ENCODE measurements at places on chromosomes 5 and 9.

- DNase-seq, result no peak
Observed at GRCh38 chr9:135240222-135240621, 152.8 kb downstream of the OLFM1 start.

DNA sequence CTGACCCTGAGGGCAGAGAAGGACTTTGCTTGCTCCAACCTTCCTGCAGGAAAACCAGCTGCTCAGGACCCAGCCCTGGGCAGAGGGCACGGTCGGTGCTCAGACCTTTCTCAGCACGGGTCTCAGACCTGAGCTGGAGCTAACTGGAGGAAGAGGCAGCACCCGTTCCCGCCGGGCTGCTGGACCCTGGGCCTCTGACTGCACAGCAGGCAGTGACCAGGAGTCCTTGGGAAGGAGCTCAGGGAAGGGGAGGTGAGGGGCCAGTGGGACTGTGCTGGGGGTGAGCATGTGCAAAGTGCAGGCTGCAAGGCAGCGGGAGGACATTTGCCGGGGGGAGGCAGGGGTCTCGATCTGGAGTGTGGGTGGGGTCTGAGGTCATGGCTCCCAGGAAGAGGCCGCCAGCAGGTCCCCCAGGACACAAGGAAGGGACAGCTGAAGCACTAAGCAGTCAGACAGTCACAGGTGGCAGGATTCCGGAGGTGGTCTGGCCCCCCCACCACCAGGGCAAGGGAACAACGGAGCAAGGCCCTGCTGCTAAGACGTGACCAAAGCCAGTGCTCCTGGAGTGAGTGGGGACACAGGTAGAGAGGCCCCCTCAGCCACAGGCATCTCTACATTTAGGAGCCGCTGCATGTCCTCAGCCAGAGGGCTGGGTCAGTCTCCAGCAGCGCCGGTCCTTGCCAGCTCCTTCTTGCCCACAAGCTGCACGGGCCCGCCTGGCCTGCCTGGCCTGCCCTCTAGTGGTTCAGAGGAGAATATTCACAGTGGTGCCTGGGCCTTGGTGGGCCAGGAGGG, 4.8 kb upstream of the DPM2 start:
- no peak for DNase-seq

DNA sequence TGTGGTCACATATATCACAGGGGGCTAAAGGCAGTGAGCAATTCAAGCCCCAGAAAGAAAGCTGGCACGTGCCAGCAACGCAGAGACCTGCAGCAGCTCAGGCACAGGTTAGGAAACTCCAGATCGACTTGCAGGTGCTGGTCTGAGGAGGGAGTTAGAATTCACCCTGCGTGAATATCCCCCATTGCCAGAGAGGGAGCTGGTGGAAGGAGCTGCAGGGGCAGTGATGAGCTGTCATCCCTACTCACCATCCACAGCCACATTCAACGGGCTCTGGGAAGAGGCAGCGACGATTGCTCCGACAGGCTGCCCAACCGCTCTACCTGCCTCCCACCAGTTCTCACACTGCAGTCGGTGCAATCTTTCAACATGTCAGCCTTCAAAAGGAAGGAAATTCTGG, 40.8 kb upstream of the CLK4 start:
- DNase-seq, result no peak

- no peak for DNase-seq
Observed at GRCh38 chr5:2909035-2909434, 157.6 kb upstream of the IRX2 start.

DNA sequence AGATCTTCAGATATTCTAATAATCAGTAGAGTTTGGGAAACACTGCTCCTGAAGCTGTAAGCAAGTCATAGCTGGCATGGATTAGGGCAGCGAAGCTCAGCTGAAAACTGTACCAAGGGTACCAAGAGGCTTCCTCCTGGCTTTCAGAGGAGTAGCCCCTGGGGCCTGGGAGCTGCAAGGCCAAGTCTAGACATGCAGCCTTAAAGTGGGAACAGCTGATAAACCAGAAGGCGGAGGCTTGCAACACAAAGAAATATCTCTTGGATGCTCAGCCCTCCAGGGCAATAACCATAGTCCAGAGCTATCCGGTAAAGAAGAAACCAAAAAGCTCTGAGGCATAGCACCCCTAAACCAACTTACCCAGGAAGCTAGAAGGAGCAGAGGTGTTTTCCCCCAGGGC, 51.5 kb downstream of the MRPS30 start:
- DNase-seq, result no peak

DNA sequence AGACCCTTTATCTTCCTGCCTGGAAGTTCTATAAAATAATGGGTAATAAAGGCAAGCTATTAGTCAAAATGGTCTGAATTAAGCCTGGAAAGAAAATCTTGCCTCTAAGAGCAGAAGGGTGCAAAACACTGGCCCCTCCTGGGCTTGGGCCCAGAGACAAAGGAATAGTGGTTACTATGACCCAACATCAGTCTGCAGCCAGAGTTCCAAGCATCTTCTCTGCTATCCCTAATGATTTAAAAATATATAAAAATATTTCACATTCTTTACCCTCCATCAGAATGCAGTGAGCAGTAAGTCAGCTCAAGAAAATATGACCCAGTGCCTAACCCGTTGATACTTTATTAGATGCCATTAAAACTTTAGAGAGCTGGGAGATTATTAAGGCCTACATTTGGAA, 14.7 kb downstream of the TNFAIP8 start:
- no peak for DNase-seq

- no peak for DNase-seq
Observed at GRCh38 chr5:71862507-71863060, 143.5 kb downstream of the CARTPT start.

DNA sequence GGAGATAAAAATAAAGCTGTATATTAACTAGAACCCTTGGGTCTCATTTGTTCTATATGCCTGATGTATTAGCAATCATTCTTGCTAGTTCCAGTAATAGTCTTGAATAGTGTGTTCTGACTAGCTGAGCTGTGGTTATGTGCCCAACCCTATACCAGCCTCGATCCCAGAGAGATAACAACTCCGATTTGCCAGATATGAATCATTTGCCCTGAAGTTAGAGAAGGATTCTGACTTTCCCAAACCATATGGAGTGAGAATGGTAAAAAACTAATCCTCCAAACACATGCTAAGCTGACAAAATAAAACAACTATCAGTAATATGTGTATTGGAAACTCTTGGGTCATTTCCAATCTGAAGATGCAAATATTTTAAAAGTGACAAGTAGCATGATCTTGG, 64.8 kb downstream of the ALDH1A1 start:
- no peak for DNase-seq

DNA sequence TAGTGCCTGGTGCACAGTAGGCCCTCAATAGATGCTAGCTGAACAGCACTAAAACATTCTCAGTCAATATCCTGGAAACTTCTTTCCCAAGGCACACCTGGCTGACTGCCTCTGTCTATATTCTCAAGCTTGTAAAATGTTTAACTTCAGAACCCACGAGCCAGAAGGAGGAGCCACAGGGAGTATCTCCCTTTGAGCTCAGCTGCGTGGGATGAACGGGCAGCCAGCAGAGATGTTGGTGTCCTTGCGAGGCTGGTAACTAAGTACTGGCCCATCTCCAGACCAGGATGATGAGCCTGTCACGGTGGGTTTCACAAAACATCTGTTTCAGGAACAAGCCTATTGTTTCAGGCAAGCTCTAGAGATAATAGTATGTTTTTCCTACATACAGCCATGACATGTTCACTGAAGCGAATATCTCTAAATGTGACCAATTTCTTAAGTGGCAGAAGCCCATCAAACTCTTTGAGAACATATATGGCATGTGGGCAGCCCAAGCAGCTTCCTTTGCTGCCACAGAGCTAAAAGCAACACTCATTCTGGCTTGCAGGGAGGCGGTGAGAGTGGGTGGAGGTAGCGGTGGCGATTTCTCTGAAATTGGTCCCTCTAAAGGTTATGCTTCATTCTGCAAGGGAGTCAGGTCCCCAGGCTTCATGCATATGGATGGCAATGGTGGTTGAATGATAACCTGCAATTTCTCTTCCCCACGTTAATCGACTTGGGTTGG, 206.2 kb downstream of the TTLL11 start:
- no peak for DNase-seq

DNA sequence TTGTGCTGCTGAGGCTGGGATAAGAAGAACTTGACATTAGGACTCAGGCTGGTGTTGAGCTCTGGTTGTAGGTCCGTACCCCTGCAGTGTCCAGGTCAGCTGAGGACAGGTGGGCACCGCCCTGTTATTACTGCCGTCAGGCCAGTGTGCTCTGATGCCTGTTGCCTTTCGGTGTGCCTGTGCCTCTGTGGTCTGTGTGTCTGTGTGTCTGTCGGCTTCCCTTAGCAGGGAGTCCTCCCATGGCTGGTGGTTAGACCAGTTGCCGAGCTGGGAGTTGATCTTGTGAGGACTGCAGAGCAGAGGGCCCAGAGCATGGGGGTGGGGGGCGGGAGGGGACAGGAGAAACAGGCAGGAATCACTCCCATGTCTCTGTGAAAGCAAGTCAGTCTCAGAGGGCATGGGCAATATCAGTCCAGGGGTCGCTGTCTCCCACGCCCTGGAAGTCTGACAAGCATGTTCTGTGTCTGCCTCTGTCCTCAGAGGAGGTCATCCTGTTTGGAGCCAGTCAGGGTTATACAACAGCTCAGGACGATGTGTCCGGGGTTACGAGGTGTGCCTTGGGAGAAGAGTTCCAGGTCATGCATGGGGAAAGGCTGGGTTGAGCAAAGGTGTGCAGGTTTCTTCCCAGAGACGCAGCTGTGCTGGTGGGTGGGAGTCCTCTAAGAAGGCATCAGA, 67.3 kb upstream of the GARNL3 start:
- DNase-seq, result no peak

DNA sequence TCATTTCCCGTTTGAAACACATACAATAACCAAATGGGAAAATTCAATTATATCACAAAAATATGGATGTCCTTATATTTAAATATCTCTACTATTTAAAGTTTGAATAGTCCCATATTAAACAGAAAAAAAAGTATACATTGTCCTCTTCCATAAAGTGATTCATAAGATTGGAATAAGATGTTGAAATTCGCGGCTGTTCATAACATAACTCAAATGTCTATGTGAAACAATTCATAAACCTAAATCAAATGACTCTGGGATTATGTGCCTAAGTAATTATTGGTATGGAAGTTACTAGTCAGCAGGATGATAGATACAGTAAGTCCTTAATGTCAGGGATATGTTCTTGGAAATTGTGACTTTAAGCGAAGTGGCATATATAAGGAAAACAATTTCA, 3.9 kb upstream of the EFNA5 start:
- DNase-seq, result no peak

GRCh38 chr5:37932450-37932849, 92.6 kb upstream of the GDNF start:
- DNase-seq, result no peak

GRCh38 chr9:106127776-106128175, 433.4 kb downstream of the TMEM38B start:
- no peak for DNase-seq

- no peak for DNase-seq
Observed at GRCh38 chr9:116639251-116639741, 47.8 kb upstream of the TRIM32 start.

GRCh38 chr9:100355561-100355960, 2.8 kb upstream of the TEX10 start:
- no peak for DNase-seq

DNA sequence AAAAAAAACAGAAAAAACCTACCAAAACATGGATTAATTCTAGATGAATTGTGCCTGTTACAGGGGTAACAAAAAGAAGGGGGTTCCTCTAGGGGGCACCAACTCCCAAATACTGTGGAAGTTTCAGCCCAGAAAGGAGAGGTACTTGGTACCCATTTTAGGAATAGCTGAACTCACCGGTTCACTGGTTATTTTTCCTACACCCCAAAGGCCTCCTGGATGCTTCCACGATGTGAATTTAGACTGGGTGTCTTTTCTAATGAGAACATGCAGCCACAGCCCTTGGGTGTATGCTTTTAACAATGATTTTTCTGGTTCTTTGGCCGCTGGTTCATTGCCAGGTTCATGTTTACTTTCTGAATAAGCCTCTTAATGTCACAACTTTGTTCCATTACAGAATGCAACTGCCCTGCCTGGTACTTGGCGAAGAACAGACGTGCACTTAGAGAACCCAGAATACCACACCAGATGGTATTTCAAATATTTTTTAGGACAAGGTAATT, 46.7 kb downstream of the GARNL3 start:
- DNase-seq, result no peak

GRCh38 chr9:83979812-83980394, at the start of gene HNRNPK:
HNRNPK (minus strand) TSS chr9:83980215; CDS start chr9:83978252, 1,963 bp downstream.
- peak; percentile 65 for DNase-seq

DNA sequence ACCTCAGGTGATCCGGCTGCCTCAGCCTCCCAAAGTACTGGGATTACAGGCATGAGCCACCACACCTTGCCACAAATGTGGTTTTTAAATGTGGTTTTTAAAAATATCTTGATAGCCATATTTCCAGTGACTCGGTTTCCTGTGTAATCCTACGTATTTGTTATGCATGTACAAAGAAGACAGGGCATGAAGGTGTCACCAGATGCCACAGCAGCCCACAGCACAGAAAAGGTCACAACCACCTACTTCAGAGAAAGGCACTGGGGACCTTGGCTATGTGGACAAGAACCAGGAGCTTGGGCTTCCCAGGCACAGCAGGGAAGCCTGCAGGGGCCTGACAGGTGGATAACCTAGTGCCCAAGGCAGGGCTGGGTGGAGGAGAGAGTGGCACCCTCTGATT, 38.0 kb downstream of the C9orf50 start:
- DNase-seq, result no peak

DNA sequence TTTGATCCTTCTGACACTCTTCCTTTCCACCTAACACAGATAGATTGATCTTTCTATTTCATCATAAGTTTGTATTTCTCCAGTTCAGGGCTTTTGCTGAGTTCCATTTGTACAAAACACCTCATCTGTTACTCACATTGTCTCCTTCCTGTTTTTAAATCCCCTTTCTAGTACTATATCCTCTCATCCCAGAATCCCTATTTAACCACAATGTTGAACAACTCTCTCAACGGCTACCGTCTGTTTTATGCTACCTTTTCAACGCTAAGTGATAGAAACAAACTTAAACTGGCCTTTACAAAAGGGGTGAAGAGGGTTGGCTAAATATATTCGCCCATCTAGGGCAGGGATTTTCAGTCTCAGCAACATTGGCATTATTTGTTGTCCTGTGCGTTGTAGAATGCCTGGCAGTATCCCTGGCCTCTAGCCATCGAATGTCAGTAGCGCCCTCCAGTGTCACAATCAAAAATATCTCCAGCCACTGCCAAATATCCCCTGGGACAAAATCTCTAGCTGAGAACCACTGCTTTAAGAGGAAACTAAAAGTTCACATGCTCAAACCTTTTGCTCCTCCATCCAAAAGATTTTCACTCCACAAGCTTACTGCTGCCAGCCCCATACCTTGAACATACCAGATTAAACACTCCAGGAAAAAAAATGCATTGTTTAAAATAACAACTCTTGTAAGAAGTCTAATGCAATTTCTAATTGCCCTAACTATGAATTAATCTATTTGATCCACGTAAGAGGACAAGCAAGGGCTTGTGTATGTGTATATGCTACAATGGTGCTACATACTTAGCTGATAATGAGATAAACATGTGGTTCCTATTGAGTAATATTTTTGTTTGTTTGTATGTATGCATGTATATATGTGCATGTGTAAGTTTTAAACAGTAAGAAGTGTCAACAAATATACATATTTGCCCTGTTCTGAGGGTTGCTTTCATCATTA, 344.0 kb downstream of the PTPRD start:
- DNase-seq, result no peak

GRCh38 chr9:110148384-110148783, 59.6 kb downstream of the C9orf152 start:
- no peak for DNase-seq

All from kidney epithelial cell (primary cell).